ENCODE measurements at places on chromosomes 16 and 17.

GRCh38 chr16:3138342-3138741 is 3.5 kb downstream of the ZNF213 start:
- DNase-seq = no peak

DNA sequence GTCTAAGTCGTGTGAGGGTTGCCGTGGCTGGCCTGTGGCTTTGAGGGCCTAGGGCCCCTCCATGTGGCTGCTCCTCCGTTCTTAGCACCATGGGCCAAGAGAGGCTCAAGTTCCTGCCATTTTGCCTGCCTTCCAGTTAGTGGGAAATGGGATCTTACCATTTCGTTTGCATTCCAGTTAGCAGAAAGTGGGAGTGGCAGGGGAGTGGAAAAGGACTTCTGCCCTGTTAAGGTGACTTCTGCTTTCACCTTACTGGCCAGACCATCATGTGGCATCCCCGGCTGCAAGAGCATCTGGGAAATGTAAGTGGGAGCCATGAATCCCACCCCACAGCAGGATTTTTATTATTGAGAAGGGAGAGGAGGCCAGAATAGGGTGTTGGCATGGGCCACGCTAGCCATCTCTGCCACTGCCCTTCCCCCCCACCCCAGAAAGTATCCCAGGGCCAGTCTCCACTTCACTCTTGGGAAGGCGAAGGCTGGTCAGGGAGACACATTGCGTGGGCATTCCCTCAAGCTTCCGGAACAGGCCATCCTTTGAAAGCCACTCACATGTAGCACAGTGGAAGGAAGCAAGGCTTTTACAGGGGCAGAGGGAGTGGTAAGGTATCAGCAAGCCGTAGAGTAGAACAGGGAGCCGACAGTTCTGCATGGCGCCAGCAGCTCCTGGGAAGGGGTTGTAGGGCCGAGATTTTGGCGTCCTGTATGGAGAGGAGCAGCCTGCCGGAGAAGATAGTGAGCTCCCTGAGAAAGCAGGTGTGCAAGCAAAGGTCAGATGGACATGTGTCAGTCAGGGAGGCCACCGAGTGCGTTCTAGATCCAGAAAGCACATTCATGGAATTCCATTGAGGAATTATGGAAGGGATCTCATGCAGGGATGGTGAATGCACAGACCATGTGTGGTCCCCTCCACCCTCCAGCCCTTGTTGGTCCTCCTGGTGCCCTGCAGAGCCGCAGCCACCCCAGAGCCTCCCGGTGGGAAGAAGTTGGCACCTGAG is 33.4 kb downstream of the CMIP start:
- no peak for DNase-seq

DNA sequence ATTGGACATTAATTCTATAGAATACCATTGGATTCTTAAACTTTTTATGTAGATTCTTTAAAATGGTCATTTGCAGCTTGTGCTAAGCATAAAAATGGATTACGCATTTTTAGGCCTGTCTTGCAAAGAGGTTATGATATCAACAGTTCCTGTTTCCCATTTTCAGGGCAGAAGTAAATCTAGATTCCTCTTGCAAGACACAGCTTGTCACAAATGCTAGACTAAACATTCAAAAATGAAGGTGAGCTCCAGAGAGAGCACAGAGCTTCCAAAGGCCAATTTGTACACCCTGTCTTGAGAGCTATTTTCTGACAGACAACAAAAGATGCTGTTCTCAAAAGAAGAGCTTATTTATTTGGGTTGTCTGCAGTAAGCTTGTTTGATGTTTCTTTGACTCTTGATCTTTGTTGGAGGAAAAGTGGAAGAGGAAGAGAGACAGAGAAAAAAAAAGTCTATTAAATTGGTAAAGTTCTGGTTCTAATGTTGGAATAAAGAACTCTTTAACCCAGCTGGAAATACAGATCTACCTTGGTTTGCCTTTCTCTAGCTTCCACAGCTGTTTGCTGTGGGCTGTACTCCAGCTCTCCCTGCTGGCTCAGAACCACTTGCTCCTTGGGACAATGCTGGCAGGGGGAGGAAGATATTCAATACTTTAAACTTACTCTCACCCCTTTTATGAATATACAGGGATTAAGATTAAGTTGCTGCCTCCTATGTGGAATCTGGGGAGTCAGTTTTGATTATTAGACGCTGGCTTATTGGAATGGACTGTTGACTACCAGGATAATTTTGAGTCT is 651.8 kb downstream of the CDH11 start:
- no peak for DNase-seq

DNA sequence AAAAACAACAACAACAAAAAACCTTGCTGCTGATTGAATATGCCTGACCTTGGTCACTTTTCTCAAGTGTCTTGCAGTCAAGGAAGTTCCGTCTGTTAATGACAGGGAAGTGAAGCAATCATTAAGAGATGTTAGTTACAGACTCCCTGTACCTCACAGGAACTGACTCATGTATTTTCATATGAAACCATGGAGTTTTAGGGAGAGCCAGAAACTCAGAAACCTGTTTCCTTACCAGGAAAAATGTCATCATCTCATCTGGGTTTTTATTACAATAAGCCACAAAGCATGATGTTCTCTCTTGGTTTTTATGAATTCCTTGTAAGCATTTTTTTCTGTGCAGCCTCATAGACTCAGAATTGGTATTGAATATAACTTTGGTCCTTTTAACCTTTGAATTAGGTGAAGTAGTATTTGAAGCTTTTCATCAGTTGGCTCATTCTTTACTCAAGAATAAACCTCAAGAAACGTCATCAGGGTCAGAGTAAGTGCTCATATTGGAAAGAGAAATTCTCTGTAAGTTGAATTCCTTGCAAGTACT is 10.3 kb downstream of the LYRM1 start:
- DNase-seq = no peak

DNA sequence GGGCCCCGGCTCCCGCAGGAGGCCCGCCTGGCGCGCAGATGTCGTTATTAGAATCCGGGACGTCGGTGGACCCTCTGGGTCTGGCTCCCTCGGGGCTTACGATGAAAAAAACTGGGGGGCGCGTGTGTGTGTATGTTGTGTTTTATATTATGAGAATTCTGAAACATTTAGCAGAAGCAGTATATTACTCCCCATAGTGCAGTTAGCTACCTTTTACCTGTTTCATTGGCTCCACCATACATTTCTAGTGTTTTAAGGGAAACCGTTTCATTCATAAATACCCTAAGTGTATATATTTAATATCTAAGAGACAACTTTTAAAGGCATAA is 486 bp upstream of the DNAJA2 start:
- DNase-seq = no peak

- no peak for DNase-seq
These were observed 102.2 kb downstream of the MYO1D start for GRCh38 chr17:32774695-32775084.

GRCh38 chr17:59391021-59391420 is 59.6 kb downstream of the YPEL2 start:
- no peak for DNase-seq

DNA sequence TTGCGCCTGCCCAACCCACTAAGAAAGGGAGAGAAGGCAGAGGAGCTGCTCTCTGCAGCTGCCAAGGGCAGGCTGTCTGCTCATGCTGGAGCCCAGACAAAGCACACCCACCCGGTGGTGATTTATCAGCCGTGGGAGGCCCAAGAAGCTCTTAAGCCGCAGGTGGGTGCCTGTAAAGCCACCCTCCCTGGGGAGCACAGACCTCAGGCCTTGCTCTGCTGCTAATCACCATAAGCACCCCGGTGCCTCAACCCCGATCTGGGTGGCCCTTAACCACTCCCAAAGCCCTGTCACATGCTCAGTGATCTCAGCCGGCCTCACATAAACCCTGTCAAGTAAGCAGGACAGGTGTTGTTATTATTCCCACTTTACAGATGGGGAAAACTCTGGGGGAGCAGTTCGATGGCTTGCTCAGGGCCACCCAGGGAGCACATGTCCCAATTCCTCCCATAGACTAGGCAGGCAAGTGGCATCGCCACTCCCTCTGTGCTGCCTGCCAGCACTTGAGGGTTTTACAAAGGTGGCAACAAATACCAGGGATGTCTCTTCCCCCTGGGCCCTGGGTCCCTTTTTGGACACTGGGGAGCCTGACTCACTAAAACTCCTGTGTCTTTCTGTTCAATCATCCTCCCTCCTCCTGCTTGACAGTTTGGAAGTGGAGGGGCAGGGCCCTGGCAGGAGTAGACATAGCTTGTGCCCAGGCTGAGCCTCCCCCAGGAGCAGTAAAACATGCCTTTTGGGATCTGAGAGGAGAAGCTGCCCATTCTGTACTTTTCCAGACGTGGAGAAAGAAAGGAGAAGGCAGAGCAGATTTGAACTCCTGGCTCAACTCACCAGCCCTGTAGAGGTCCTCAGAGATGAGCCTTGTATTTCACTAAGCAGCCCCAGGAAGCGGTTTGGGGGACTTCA is 299.3 kb downstream of the SOX9 start:
- DNase-seq = no peak

GRCh38 chr16:4913130-4913773 is 23.7 kb downstream of the PPL start:
- DNase-seq = no peak

- DNase-seq = no peak
These were observed 148.1 kb downstream of the AXIN2 start for GRCh38 chr17:65413390-65413789.

DNA sequence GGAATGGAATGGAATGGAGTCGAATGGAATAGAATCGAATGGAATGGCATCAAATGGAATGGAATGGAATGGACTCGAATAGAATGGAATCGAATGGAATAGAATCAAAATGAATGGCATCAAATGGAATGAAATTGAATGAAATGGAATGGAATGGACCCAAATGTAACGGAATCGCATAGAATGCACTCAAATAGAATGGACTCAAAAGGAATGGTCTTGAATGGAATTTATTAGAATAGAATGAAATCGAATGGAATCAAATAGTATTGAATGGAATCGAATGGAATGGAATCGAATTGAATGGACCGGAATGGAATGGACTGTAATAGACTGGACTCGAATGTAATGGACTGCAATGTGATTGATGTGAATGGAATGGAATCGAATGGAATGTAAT is 501.4 kb upstream of the WSB1 start:
- no peak for DNase-seq

GRCh38 chr16:85879975-85880831 is 18.8 kb upstream of the IRF8 start:
- no peak for DNase-seq

DNA sequence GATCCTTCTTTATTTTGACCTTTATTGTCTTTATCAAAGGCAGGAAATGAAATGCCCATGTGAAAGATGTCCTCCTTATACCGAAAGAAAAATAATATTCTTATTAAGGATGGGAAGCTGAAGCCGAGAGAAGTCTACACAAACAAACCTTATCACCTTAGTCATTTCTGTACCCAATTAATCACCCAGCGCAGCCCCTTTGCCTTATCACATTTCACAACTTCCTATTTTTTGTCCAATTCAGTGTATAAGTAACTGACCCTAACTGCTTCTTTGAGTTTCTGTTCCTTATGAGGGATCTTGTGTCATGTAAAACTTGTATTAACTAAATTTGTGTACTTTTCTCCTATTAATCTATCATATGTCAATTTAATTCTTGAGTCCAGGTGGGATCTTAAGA is 16.4 kb upstream of the CCL23 start:
- DNase-seq = no peak

GRCh38 chr17:68428498-68429172 is 28.7 kb downstream of the WIPI1 start:
- no peak for DNase-seq

DNA sequence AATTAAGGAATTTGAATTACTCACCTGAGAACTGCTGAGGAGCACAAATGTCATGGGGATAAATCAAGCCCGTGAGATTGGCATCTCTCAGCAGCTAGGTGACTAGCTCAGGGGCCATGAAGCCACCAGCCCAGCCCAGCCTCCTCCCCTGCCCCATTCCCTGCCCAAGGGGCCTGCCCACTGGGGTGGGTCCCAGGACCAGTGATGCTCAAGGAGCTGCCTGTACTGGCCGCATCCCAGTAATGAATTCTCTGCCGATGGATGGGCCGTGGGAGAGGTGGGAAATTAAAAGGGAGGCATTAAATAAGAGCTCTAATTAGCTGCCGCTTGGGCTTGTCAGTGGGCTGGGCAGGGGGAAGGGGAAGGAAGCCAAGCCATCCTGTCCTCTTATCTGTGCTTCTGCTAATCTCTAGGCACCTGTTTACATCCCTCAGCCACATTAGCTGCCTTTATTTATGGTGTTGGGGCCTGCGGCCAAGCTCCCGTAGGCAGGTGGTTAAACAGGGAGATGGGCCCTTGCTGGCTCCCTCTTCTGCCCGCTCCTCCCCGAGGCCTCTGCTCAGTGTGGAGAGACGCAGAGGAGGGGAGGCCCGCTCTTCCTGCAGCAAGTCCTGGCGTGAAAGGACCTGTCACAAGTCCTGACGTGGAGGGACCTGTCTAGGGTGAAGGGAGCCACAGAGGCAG is 48.8 kb downstream of the PIPOX start:
- DNase-seq = no peak
